Stromal cell of bone marrow (primary cell): ENCODE measurements at places on chromosomes 3 and 15.
A peak's percentile ranks its signal among the peaks of the same experiment; 100 is the strongest.

GRCh38 chr3:29512641-29513040 is 231.8 kb downstream of the RBMS3 start:
- no peak for DNase-seq

DNA sequence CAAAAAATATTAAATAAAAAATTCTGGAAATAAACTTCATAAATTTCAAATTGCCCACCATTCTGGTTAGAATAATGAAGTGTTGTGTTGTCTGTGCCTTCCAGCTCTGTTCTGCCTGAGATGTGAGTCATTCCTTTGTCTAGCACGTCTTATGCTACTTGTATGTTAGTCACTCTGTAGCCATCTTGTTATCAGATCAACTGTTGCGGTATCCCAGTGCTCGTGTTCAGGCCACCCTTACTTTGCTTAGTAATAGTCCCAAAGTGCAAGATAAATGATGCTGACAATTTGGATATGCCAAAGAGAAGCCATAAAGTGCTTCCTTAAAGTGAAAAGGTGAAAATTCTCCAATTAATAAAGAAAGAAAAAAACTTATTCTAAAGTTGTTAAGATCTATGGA is 527.5 kb downstream of the NAALADL2 start:
- peak; percentile 12 for DNase-seq

- peak; percentile 8 for DNase-seq
These were observed 155.6 kb downstream of the SQOR start for GRCh38 chr15:45790325-45790943.

- DNase-seq = no peak
These were observed 18.4 kb upstream of the BUB1B start for GRCh38 chr15:40142428-40142827.

GRCh38 chr3:112505907-112506306 is 6.6 kb upstream of the BTLA start:
- DNase-seq = no peak

GRCh38 chr3:186932281-186933181 is 2.2 kb downstream of the ST6GAL1 start:
- no peak for DNase-seq

DNA sequence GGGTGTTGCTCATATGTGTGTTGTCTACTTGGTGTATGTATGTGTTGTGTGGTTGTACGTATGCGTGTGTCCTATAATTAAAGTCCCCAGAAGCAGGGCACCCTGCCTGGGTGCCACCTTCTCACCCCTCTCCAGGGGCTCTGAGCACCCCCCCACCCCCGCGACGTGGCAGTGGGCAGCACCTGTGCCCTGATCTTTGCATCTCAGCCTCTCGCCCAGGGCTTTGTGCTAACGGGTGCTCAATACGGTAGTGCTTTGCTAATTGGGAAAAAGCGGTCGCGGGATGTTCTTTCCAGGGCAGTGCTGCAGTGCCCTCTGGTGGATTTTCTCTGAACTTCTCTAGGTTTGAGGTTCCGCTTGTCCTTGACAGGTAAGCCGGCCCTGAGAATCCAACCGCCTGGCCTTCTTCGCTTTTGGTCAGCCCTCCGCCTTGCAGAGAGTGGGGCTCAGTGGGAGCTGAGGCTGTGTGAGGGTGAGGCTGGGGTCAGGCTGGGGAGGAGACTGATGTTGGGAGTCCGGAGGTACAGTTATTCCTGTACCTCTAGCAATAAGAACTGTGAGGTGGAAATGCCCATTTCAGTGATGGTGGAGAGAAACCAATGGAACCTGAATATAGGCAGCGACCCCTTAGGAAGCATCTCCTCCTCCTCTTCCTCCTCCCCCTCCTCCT is 17.6 kb upstream of the EPHB3 start:
- DNase-seq = peak; percentile 54

DNA sequence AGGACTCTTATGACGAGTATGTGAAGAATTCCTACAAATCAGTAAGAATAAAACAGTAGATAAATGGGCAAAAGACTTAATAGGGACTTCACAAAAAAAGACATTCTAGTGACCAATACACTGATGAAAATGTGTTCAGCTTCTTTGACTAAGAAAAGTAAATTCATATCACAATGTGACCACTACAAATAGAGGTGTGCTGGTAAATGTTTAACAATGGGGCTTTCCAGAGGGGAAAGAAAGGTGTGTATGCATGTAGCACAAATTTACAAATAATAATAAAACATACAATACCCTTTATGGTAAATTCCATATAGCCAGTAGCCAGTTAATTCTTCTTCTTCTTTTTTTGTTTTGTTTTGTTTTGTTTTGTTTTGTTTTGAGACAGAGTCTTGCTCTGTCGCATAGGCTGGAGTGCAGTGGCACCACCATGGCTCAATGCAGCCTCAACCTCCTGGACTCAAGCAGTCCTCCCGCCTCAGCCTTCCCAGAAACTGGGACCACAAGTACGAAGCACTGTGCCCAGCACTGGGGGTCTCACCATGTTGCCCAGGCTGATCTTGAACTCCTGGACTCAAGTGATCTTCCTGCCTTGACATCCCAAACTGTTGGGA is 17.5 kb upstream of the NMD3 start:
- no peak for DNase-seq

- DNase-seq = peak; percentile 94
These were observed 2.0 kb upstream of the BHLHE40 start for GRCh38 chr3:4977001-4977852.

- DNase-seq = no peak
These were observed 107.2 kb upstream of the ABHD17C start for GRCh38 chr15:80587816-80588456.

DNA sequence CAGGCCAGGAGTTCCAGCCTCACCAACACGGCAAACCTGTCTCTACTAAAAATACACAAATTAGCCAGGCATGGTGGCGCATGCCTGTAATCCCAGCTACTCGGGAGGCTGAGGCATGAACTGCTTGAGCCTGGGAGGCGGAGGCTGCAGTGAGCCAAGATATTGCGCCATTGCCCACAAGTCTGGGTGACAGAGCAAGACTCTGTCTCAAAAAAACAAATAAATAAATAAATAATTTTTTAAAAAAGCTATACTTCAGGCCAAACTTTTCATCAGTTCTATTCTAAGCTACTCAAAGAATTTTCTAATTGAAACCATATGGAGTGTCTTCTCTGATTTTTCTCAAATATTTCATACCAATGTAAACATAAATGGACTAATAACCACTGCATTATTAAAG is 43.5 kb downstream of the PHC3 start:
- no peak for DNase-seq

DNA sequence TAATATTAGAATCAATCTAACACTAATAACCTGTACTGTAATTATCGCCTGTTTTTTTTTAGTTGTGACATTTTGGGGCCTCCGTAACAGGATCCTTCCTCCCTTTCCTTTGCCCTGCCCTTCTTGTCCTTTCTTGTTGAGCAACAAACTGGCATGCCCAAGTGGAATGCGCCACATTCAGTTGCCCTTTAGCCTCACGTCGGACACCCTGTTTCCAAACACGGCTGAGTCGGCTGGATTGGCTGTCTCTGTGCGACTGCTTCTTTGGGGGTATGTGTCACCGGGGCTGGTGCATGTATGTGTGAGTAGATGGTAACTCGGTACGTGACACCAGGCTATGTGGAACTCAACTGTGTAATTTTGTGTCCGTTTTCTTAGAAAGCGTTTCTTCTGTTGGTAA is 24.1 kb downstream of the TRAK1 start:
- DNase-seq = no peak

- DNase-seq = no peak
These were observed 152.3 kb downstream of the AKAP13 start for GRCh38 chr15:85532689-85533088.

DNA sequence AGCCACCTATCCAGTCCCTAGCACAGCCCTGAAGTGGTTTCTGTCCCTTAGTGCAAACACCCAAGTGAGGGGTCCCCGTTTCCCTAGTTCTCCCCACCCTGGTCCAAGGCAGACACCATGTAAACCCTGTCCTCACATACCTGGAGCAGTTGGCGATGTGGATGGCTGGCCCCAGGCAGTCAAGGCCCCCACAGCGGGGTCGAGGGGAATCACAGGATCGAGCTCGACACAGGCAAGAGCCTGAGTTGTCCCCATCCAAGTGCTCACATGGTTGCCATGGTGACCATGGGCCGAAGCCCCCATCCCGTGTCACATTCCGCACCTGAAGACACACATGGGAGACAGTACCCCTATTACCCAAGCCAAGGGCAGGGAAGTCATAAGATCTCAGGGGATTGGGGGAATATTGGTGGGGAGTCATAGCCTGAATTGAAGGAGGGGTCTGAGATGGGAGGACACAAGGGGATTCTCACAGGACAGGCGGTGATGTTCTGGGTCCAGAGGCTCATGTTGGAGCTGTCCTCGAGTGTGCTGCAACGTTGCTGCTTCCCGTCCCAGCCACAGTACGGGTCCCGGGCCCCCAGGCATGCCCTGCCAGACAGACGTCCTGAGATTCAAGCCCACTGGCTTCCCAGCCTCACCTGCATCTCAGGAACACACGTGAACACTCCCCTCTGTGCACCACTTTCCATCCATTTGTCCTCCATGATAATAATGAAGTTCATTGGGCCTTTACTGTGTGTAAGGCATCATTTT is 112.1 kb downstream of the SEMA5B start:
- DNase-seq = no peak

GRCh38 chr3:162721736-162722135 is 1225.1 kb downstream of the OTOL1 start:
- no peak for DNase-seq

DNA sequence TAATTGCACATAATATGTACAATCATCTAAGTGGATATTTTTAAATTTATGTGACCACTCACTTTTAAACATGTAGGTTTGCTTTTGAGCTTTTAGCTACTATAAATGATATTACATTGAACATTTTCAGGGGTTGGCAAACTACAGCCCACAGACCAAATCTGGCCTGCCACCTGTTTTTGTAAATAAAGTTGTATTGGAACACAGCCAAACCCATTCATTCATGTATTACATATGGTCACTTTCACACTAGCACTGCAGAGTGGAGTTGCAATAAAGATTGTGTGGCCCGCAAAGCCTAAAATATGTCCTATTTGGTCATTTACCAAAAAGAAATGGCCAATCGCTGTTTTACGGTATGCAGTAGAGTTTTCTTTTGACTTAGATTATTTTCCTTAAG is 21.2 kb downstream of the CMTM7 start:
- no peak for DNase-seq

GRCh38 chr15:74314795-74315438 is 52.5 kb downstream of the CYP11A1 start:
- DNase-seq = no peak

DNA sequence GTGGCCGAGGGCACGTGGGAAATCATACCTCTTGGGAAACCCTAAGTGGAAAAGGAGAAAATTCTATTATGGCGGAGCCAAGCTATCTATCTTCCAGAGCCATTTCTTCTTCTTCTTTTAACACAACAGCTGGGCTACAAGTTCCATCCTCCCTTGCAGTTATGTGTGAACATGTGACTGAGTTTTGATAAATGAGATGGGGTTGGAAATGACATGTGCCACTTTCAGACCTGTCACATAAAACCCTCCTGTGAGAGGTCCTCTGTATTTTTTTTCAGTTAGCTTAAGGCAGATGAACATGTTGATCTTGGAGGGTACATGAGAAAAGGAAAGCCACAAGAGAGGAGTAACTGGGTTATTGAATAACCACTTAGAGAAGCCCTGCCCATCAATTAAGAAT is 47.9 kb downstream of the AGBL1 start:
- DNase-seq = no peak

- no peak for DNase-seq
These were observed 64.0 kb upstream of the RASGRF1 start for GRCh38 chr15:79154483-79155135.

DNA sequence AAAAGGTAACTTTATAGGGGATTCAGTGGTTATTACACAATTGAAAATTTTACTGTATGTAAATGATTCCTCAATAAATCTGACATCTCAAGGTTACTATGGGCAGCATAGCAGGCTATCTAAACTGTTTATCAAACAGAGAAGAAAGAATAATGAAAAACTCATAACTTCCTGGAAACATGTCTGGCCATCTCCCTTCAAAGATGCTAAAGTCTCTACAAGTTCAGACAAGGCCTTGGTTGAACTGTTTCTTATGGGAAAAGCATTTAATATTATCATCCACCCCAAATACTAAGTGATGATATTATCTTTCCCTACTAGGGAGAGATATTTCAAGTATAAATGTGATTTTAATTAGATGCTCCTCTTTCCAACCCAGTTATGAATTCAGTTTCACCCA is 114.9 kb downstream of the ARRDC4 start:
- DNase-seq = no peak

GRCh38 chr3:43733459-43734384 is 43.0 kb downstream of the ABHD5 start:
- peak; percentile 65 for DNase-seq

GRCh38 chr15:70299931-70300869 is 202.5 kb upstream of the TLE3 start:
- no peak for DNase-seq

- DNase-seq = no peak
These were observed 2.7 kb downstream of the ADAMTS7 start for GRCh38 chr15:78808550-78808949.

- no peak for DNase-seq
These were observed 43.6 kb upstream of the KLF13 start for GRCh38 chr15:31283043-31283442.

GRCh38 chr3:61531528-61531927 is 29.8 kb upstream of the PTPRG start:
- DNase-seq = no peak

GRCh38 chr15:62782071-62782841 is 260.3 kb upstream of the TPM1 start:
- peak; percentile 89 for DNase-seq

DNA sequence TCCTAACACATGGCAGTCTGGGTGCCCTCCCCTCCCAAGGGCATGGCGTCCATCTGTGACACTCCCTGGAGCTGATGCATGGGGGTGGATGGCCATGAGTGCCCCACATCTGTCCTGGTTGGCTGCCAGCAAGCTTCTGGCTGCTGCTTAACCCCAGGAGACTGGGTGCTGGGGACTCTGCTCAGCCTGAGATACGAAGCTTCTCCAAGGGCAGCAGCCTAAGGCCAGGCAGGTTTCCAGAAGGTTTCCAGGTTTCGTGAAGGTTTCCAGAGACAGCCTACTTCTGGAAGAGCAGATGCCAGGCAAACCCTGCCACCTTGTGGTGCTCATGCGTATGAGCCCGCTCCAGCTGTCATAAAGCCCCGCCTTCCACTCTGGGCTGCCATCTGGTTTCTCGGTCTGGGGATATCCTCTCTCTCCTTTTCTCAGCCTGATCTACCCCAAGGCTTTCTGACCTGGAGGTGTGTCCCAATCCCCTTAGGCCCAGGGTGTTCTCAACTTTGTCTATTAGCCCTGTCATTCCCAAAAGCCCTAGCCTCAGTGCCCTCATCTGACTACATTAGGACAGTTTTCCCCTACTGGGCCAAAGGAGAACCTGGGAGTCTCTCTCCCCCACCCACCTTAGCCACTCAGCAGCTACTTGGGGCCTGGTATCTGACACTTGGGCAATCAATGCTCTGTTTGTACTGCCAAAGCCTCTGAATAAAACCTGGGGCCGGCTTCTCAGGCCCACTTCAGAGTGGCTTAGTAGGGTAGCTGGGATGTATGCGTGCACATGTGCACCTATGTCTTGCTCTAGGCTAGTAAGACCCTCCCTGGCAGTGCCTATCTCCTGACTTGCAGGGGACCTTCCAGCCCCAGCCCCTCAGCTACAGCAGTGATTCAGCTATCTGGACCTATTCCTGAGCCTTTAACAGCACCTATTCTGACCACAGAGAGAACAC is 12.0 kb downstream of the MRPL46 start:
- DNase-seq = no peak

- no peak for DNase-seq
These were observed 44.2 kb upstream of the PLXNA1 start for GRCh38 chr3:126938520-126939337.
